Activated CD8-positive, alpha-beta memory T cell treated with anti-CD3 and anti-CD28 coated beads, Interleukin-2, amount 50 U/mL, for 4 hours (primary cell): ENCODE measurements at places on chromosomes 12 and 14.

DNA sequence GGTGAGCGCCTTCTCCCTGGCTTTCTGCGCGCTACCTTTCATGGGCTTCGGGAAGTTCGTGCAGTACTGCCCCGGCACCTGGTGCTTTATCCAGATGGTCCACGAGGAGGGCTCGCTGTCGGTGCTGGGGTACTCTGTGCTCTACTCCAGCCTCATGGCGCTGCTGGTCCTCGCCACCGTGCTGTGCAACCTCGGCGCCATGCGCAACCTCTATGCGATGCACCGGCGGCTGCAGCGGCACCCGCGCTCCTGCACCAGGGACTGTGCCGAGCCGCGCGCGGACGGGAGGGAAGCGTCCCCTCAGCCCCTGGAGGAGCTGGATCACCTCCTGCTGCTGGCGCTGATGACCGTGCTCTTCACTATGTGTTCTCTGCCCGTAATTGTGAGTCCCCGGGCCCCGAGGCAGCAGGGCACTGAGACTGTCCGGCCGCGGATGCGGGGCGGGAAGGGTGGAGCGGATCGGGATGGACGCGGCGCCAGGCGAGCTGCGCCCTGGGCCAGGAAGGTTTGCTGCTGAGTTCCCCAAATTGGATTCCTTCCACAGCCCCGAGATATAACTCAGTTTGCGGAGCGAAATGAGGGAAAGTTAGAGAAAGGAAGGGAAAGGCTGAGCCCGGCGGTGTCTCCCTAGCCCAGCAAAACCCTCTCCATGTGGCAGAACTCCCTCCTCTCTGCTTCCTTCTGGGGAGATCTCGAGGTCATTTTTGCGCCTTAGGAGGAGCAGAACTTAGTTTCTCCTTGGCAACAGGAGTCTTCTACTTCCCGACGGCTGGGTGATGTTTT, 972 bp downstream of the PTGDR start:
- DNase-seq, result peak; percentile 23

DNA sequence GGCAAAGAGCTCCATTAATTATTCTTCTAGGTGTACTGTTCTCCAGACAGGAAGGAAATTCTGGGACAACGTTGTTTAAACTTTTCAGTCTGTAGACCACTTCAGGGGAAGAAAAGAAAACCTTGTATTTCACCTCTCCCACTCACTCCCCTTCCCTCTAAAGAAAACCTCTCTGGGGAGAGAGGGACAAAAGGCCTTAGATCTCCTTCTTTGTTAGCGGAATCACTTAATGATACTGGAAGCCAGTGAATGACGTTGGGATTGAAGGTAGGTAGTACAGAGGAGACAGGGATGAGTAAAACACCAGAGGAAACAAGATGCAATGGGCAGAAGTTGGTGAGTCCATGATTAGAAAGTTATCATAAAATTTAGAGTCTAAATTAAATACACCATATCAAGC, 38.7 kb upstream of the SGPP1 start:
- DNase-seq, result no peak

- DNase-seq, result no peak
Observed at GRCh38 chr12:107129315-107129930, 36.1 kb upstream of the CRY1 start.

- DNase-seq, result no peak
Observed at GRCh38 chr14:69005432-69006148, 26.5 kb upstream of the ACTN1 start.

DNA sequence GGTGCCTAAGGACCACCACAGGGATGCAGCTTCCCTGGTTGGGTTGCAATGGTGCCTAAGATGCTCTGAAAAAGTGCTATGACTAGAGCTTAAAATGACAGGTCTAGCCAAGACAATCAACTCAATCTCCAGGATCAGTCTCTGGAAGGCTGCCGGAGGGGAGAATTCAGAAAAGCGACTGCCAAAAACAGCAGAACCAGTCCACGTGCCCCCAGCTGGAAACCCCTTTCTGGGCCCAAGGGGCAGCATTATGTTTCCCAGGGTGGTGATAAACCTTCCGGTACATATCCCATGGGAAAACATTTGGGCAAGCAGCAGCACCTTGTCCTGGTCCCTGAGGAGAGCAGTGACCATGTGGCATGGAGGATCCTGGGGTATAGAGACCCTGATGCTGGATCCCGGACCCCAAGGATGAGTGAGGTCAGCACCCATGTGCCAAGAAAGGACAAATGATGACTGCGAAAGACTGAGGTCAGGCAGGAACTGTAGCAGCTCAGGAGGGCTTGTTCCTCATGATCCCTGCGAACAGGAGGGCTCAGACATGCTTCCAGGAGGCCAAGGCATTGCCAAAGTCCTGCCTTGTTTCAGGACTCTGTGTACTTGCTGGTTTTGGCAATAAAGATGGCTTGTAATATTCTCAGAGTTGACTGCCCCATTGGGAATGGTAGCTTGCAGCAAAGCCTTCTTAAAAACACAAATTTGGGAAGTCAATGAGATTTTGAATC, 49.9 kb upstream of the LTBP2 start:
- DNase-seq, result no peak

DNA sequence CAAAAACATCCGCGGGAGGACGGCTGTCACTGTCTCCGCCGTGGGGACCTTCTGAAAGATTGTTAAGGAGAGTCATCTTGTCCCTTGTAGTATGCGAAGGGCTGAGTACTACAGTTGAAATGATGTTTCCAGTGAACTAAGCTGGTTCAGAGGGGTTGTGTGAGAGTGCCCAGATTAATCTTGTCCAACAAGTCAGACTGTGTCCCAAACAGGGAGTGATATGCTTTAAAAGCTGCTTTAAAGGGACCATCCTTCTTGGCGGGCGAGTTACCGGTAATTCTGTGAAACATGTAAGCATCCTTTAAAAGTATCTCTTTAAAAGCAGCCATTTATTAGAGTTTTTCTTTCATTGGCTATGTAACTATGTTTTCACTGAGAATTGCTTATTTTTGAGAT, 1.1 kb downstream of the WDR20 start:
- no peak for DNase-seq

GRCh38 chr12:29389295-29389919, 8.4 kb upstream of the ERGIC2 start:
- DNase-seq, result no peak

- DNase-seq, result peak; percentile 60
Observed at GRCh38 chr12:1583421-1584078, 10.8 kb downstream of the FBXL14 start.

GRCh38 chr14:54669721-54670561, 103.0 kb downstream of the SAMD4A start:
- no peak for DNase-seq

DNA sequence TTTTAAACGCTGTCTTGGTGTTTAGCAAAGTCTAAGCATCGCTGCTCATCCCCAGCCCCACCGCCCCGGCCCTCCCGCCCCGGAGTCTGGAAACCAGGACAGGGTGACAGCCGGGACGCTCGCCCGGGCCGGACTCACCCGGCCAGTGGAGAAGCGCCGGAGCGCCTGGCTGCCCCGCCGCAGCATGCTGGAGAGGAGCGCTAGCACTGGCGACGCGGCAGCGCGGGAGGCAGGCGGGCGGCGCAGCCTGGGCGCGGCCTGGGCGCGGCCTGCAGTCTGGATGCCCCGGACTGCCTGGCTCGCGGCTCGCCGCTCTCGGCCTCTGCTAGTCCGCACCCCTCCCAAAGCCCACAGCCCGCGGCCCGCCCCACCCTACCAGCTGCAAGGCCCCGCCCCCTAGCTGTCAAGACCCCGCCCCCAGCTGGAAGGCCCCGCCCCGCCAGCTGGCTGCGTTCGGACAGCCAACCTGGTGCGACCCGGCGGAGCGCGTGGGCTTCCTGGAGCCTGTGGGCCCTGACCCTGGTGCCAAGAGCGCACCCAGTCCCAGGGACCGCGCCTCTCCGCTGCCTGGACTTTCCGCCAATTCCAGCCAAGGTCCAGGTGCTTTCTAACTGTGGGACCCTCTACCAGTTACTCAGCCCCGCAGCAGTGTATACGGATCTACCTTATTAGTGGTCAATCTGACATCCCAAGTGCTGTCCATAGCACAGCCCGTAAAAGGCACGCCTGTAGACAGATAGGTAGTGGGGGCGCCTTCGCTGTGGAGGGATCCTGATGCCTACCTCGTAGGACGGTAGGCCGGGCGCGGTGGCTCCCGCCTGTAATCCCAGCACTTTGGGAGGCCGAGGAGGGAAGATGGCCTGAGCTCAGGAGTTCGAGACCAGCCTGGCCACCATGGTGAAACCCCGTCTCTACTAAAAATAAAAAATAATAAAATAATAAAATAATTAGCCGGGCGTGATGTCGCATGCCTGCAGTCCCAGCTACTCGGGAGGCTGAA, at the start of gene ALDH1L2:
Gene ALDH1L2, minus strand, starts transcription at position 208 of the 1,000 bp plus-strand sequence. Its CDS starts 22 bp downstream, at position 186.
- DNase-seq, result peak; percentile 31

DNA sequence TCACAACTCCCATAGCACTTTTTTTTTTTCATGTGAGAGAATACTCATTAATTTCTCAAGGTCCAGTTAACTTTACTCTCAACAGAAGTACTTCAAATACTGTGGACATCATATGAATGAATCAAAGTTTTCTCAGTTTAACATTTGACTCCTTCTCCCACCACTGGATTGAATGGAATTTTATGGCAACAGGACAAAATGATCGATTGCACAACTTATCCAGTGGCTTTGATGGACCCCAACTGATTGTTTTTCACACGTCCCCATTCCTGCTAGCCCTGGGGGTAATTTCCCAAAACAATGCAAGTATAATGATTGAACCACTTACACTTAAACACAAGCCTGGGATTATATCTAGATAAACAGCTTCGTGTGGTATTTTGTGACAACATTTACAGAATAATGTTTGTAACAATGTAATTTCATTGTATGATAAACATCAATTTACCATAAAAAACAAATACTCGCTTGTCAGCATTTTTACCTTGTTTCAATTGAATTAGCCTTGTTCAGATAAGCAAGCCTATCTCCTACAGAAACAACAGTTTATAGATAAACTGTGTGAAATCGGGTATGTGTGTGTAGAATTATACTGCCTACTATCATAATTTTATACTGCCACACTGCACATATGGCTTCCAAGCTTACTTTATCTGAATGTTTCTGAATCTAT, 60.9 kb downstream of the SOX5 start:
- no peak for DNase-seq

GRCh38 chr12:69915964-69916363, 90.9 kb downstream of the MYRFL start:
- DNase-seq, result no peak

GRCh38 chr14:64878837-64879634, 671 bp downstream of the SPTB start:
- DNase-seq, result no peak

GRCh38 chr12:105069936-105070702, 14.1 kb downstream of the ALDH1L2 start:
- no peak for DNase-seq
